Suppressor macrophage treated with lipopolysaccharide for 1 hour (primary cell): ENCODE measurements at places on chromosomes 16 and 17.

- DNase-seq: peak; percentile 19
Measured at GRCh38 chr17:35377706-35378105, 4.3 kb upstream of the SLFN11 start.

DNA sequence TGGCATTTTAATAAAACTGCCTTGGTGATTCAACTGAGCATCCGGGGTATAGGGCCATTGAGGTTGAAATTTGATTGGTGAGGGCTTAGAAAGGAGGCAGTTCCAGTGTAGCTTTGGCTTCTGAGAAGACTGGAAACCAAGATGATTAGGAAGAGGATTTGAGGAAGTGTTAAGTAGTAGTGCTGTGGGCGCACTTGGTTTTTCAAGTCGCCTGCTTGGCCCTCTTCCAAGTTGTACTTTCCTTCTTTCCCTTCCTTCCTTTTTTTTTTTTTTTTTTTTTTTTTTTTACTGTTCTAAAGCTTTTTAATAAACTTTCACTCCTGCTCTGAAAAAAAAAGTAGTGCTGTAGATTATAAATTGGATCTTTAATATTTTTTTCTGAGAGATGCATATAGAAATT is 320.5 kb downstream of the UTP18 start:
- DNase-seq: peak; percentile 47

GRCh38 chr17:2594722-2595599 is 1.5 kb downstream of the PAFAH1B1 start:
- DNase-seq: no peak

DNA sequence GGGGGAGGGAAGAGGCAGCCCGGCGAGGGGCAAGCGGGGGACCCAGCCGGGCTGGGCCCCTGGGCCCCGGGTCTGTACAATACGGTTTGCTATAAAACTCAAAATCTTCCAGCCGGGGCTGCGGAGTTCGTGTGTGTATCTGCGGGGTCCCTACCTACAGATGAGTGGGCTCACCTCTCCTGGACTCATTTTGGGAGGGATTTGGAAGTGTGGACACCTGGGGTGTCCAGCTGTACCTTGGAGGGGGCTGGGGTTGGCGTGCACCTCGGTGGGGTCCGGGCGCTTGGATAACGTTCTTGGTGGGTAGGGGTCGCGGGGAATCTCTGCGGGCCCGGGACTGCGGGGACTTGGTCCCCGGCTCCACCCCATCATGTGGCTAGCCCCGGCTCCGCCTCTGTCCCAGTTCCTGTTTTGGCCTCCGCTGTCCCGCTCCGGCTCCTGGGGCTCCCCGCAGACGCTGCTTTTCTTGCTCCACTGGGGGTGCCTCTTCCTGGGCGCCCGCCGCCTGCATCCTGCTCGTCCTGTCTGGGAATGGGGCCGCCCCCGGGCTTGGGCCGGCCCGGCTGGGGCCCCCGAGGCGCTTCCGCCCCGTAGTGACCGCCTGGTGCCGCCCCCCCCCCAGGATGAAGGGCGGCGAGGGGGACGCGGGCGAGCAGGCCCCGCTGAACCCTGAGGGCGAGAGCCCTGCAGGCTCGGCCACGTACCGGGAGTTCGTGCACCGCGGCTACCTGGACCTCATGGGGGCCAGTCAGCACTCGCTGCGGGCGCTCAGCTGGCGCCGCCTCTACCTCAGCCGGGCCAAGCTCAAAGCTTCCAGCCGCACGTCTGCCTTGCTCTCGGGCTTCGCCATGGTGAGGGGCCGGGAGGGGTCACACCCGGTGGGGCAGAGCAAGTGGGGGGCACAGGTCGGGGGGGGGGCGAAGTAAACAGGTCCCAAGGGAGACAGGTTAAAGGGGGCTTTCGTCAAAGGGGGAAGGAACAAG is at the start of gene ORAI3:
Gene ORAI3 (plus strand): TSS at position 402 of the 983 bp plus-strand sequence. CDS start 222 bp downstream, at position 624.
- peak; percentile 85 for DNase-seq

GRCh38 chr17:27318633-27319032 is 24.7 kb downstream of the WSB1 start:
- DNase-seq: no peak

DNA sequence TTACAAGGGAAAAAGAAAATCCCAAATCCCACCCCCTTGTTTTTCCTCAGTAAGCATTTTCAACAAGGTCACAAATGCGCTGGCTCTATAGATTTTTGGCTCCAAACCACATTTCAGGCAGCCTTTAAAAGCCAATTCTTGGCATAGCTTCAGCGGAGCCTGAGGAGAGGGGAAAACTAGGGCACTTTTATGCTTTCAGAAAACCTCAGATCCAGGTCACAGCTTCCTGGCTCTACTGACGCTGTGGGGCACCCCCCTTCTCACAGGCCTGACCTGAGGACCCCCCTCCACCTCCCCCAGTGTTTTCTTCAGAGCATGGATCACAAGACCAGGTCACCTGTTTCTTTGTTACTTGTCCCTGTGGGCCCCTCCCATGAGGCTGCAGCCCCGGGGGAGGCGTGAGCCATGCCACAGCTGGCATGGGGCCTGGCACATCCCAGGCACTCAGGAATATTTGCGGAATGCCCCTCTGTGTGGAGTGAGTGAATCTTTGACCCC is 30.1 kb upstream of the MTSS2 start:
- DNase-seq: no peak

- peak; percentile 26 for DNase-seq
Measured at GRCh38 chr16:600781-601180, 10.9 kb downstream of the RAB40C start.

DNA sequence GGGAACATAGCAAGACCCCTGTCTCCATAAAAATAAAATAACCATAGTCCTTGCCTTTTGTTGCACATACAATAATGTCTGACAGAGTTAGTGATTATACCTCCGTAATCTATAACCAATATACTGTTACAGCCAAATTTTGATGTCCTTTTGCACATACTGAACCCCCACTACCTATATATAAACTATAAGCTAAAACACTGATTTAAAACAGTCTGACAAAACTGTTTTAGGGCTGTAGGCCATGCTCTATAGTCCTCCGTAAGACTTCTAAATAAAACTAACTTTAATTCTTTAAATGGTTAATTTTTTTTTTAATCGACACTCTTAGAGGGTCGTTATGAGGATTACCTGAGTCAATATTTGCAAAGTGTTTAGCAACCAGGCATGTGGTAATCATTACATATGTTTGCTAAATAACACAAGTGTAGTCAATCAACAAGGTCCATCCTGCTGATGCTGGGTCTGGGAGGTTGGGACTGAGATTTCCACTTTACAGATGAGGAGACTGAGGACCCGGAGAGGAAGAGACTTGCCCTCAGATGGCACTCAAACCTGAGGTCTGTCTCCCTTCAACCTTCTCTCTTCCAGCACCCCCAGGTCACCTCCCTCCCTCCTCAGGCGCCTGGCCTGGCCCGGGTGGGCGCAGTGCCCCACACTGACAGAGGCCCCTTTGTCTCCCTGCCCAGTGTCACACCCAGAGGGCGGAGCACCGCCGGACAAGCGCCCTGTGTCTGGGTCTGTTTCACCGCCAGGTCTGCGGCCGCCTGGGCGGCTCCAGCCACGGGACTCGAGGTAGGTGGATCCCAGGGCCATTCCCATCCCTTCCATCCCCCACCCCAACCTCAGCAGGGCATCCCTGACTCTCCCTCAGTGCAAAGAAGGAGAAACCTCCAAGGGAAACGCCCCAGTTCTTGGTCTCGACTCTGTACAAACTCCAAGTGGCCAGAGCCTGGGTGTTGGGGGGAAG is 10.3 kb downstream of the ZNF385C start:
- no peak for DNase-seq

DNA sequence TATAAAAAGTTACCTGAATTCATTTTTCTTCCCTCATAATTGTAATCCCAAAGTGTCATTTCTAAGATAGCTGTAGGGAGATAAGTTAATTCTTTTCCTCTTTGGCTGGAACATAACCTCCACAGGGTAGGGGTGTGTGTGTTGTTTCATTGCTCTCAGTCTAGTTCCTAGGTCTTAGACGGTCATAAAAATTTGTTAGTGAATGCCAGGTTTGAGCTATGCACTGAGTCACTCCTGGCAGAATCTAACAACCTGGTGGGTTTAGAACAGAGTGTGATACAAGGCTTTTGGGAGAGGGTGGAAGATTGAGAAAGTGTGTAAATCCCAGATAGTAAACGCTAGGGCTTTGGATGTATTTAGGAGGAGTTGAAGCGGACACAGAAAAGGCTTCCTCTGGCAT is 894 bp upstream of the PHKG2 start:
- no peak for DNase-seq

- DNase-seq: peak; percentile 14
Measured at GRCh38 chr16:17302214-17302613, 168.5 kb downstream of the XYLT1 start.

- no peak for DNase-seq
Measured at GRCh38 chr17:50196036-50196435, 5.4 kb downstream of the COL1A1 start.

- peak; percentile 63 for DNase-seq
Measured at GRCh38 chr17:34163646-34164045, 91.4 kb upstream of the CCL2 start.

DNA sequence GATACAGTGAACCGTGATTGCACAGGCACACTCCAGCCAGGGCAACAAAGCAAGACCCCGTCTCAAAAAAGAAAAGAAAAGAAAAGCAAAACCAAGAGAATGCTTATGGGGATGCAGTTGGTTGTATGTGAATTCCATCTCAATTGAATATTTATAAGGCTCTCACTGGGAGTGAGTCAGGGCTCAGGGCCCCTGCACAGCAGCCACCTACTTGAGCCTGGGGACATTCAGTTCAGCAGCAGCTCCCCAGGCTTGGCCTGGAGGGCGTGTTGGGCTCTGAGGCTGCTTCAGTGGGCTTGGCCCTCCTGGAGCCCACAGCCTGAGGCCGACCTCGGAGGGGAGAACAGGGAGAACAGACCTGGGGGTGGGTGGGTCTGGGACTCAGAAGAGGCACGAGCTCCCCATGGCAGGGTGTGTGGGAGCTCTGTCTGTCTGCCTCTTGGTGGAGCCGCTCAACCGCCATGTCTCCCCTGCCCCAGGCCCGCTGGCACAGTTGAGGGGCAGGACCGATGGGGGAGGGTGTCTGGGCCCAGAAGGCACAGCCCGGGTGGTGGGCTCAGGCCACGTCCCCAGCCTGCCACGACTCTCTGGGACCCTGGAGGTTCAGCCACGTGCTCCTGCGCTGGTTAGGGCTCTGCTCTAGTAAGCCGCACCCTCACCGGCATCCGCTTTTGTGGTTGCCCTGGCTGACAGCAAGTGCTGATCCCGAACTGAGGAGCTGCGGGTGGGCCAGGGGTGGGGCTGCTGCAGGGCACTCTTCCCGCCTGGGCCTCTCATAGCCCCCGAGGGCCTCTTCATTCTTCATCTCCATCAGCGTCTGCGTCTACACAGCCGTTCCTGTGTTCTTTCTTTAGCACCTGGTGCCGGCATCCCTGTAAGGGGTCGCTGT is 24.8 kb downstream of the ZFPM1 start:
- DNase-seq: no peak

- DNase-seq: peak; percentile 80
Measured at GRCh38 chr16:89956505-89957215, 8.1 kb downstream of the DEF8 start.

DNA sequence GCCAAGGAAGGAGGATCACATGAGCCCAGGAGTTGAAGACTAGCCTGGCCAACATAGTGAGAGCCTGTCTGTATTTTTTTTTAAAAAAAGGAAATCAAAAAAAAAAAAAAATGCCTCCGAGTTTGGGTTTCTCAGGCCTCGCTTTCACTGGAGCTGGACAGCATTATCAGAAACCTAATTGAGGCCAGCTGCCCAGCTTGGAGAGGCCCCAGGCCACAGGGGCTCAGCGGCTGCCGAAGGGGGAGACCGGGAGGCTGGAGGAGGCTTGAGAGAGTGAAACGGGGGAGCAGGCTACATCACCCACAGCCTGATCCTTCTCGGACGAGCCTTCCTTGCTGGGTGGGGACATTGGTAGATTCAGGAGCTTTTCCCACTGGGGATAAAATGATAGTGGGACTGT is 5.1 kb downstream of the TTYH2 start:
- no peak for DNase-seq

DNA sequence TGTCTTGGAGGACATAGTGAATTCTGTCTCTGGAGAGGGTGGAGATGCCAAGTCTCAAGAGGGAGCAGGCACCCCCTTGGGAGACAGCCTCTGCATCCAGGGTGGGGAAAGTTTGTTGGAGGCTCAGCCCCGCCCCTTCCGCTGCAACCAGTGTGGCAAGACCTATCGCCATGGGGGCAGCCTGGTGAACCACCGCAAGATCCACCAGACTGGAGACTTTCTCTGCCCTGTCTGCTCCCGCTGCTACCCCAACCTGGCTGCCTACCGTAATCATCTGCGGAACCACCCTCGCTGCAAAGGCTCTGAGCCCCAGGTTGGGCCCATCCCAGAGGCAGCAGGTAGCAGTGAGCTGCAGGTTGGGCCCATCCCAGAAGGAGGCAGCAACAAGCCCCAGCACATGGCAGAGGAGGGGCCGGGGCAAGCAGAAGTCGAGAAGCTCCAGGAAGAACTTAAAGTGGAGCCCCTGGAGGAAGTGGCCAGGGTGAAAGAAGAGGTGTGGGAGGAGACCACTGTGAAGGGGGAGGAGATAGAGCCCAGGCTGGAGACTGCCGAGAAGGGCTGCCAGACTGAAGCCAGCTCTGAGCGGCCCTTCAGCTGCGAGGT is 5.2 kb downstream of the ZNF646 start:
- DNase-seq: peak; percentile 15

- DNase-seq: no peak
Measured at GRCh38 chr16:376817-377418, 4.9 kb downstream of the PGAP6 start.
